Activated naive CD4-positive, alpha-beta T cell treated with anti-CD3 and anti-CD28 coated beads, Interleukin-2, amount 10 ng/mL, durations not matched to agents 7 days and 5 days (primary cell): ENCODE measurements at places on chromosomes 12 and 14.

- H3K27ac ChIP-seq: no peak overlapping the region
- H3K36me3 ChIP-seq: no peaks in the 10 kb centered on the region
- H3K4me1 ChIP-seq: peaks cover 39% of the 10 kb centered on the region
- H3K4me3 ChIP-seq: no peak overlapping the region
- DNase-seq: no peak
Measured at GRCh38 chr14:22819151-22819988, 4.1 kb upstream of the SLC7A7 start.

DNA sequence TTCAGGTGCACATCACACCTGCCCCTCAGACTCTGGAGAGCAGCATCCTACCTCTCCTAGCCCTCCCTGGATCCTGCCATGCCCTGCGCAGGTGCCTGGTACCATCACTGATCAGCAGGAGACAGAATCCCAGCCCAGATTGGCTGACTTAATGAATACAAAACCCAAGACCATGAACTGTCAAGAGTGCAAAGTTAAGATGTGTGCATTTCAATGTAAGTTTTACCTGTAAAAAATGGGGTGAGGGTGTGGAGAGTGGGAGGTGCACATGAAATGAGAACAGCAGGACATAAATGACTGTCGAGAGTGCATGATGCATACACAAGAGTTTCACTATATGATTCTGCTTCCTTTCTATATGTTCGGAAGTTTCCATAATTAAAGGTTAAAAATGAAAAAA lies 57.9 kb upstream of the GPR68 start:
- peak overlapping the region; percentile 89 for H3K27ac ChIP-seq
- peaks cover 33% of the 10 kb centered on the region for H3K4me1 ChIP-seq
- H3K36me3 ChIP-seq: peaks cover 74% of the 10 kb centered on the region

DNA sequence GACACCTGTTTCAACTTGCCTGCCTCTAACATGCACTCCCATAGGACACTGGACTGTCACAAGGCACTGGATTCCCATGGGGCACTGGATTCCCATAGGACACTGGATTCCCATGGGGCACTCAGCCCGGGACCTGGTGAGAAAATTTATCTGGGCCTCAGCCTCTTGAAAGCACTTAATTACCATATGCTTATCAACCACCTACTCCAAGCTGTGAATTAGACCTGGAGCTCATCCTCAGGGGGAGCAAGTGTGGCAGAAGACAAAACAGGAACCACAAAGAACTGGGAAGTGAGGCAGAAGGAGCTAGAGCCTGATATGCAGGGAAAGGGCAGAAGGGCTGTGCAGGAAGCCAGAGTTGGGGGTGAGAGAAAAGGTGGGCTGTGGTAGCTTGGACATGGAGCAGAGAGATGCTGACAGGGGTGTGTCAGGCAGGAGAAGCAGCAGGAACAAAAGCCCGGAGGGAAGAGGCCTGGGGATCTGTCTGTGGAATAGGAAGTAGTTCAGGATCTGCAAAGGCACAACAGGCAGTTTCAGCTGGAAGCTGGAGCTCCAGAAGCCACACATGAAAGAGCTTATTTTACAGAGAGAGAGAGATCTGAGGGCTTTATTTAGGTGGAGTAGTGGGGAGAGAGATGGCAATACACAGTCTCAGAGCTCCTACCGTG lies 3.1 kb downstream of the KRT82 start:
- no peak for DNase-seq
- no peaks in the 10 kb centered on the region for H3K36me3 ChIP-seq
- H3K4me1 ChIP-seq: no peaks in the 10 kb centered on the region
- no peak overlapping the region for H3K4me3 ChIP-seq
- H3K27me3 ChIP-seq: peaks cover 31% of the 10 kb centered on the region

DNA sequence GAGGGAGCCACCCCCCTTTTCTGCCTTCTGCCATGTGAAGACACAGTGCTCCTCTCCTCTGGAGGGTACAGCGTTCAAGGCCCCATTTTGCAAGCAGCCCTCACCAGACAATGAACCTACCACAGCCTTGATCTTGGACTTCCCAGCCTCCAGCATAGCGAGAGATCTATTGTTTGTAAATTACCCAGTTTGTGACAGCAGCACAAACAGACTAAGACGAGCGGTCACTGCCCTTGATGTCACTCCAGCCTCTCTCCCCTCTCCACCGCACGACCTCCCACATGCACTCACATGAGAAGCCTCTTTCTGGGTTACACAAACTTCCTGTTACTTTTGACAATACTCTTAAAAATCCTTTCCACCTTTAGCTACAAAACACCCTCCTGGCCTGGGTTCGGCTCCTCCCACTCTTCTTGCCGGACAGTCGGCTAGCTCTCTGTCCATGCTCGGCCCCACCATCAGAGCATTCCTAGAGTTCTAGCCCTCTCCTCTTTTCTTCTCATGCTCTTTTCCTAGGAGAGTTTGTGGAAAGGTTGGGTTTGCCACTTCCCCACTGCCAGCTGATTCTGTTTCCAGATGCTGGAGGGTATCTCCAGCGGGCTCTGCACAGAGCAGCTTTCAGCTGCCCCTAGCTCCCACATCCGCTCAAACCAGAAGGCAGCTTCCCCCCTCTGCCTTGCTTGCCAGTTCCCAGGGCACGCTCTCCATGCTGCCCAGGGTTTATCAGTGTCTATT lies 124.3 kb downstream of the FOXN3 start:
- H3K27me3 ChIP-seq: no peaks in the 10 kb centered on the region
- no peak for DNase-seq
- H3K4me1 ChIP-seq: peaks cover 3% of the 10 kb centered on the region
- no peak overlapping the region for H3K4me3 ChIP-seq

DNA sequence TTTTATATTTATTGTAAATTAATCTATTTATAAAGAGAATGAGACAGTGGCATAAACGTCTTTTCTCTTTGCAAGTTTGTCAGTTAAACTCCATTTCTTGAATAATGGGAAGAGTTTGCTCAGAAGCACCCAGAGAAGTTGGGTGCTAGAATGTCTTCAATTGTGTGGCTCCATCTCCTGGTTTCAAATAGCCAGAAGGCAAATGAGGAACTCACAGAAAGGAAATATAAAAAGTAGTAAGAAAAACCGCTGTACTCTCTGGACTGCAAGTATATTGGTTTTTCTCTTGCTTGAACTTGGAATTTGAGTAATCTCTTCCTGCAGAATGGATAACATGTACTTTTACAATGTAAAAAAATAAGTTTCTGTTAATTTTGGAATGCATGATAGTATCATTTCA lies 217.5 kb downstream of the DPY19L2 start:
- no peaks in the 10 kb centered on the region for H3K4me1 ChIP-seq
- no peak overlapping the region for H3K4me3 ChIP-seq
- no peaks in the 10 kb centered on the region for H3K36me3 ChIP-seq

GRCh38 chr12:81573228-81573627 lies 185.9 kb downstream of the PPFIA2 start:
- DNase-seq: no peak
- H3K36me3 ChIP-seq: no peaks in the 10 kb centered on the region
- no peaks in the 10 kb centered on the region for H3K4me1 ChIP-seq

DNA sequence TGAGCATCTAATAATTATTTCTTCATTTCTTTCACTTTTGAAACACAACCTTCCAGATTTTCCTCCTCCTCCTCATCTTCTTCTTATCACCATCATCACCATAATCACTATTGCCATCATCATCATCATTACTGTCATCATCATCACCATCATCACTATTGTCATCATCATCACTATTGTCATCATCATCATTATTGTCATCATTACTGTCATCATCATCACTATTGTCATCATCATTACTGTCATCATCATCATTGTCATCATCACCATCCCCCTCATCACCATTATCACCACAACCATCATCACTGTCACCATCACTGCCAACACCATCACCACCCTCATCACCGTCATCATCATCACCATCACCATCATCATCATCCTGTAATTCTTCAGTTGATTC lies 400.0 kb downstream of the TMEM132D start:
- H3K4me1 ChIP-seq: no peaks in the 10 kb centered on the region
- H3K4me3 ChIP-seq: no peak overlapping the region
- no peaks in the 10 kb centered on the region for H3K36me3 ChIP-seq
- H3K27ac ChIP-seq: no peak overlapping the region
